ENCODE measurements at places on chromosomes 16 and 17. TPM values are rescaled to one million over a fixed set of nuclear protein-coding genes. Genes with fewer than 3 reads are reported as not detected.

KRT33A gene
- not detected for total RNA-seq

OR4D1 gene
- total RNA-seq, result not detected

SMYD4 gene
- 21.0 TPM for total RNA-seq

CD300E gene
- total RNA-seq, result 0.29 TPM

BAIAP2 gene
- total RNA-seq, result 26.8 TPM

MYO19 gene
- 183 TPM for total RNA-seq

SHISA9 gene
- total RNA-seq, result not detected

SLC12A3 gene
- total RNA-seq, result not detected

SLC13A2 gene
- total RNA-seq, result 3.2 TPM

TPSD1 gene
- total RNA-seq, result not detected

NPIPA2 gene
- not detected for total RNA-seq

FCSK gene
- total RNA-seq, result 43.3 TPM

DLX3 gene
- total RNA-seq, result not detected

BAHCC1 gene
- total RNA-seq, result 42.2 TPM

GRCh38 chr17:44113868-44114840 is 9.3 kb downstream of the HDAC5 start:
- no peaks in the 10 kb centered on the region for H3K27me3 ChIP-seq
- peak overlapping the region; percentile 93 for H3K27ac ChIP-seq
- peaks cover 36% of the 10 kb centered on the region for H3K36me3 ChIP-seq
- peaks cover 47% of the 10 kb centered on the region for H3K4me1 ChIP-seq

GRCh38 chr17:45320931-45321461 is 4.2 kb upstream of the MAP3K14 start:
- peak overlapping the region; percentile 53 for H3K27ac ChIP-seq
- H3K27me3 ChIP-seq, result no peaks in the 10 kb centered on the region
- H3K4me1 ChIP-seq, result peaks cover 32% of the 10 kb centered on the region
- H3K4me3 ChIP-seq, result no peak overlapping the region
- H3K36me3 ChIP-seq, result no peaks in the 10 kb centered on the region
- DNase-seq, result no peak

GRCh38 chr17:42249681-42250446 is 26.3 kb downstream of the STAT5B start:
- H3K36me3 ChIP-seq, result no peaks in the 10 kb centered on the region
- H3K27me3 ChIP-seq, result no peaks in the 10 kb centered on the region
- DNase-seq, result no peak
- H3K27ac ChIP-seq, result no peak overlapping the region

DNA sequence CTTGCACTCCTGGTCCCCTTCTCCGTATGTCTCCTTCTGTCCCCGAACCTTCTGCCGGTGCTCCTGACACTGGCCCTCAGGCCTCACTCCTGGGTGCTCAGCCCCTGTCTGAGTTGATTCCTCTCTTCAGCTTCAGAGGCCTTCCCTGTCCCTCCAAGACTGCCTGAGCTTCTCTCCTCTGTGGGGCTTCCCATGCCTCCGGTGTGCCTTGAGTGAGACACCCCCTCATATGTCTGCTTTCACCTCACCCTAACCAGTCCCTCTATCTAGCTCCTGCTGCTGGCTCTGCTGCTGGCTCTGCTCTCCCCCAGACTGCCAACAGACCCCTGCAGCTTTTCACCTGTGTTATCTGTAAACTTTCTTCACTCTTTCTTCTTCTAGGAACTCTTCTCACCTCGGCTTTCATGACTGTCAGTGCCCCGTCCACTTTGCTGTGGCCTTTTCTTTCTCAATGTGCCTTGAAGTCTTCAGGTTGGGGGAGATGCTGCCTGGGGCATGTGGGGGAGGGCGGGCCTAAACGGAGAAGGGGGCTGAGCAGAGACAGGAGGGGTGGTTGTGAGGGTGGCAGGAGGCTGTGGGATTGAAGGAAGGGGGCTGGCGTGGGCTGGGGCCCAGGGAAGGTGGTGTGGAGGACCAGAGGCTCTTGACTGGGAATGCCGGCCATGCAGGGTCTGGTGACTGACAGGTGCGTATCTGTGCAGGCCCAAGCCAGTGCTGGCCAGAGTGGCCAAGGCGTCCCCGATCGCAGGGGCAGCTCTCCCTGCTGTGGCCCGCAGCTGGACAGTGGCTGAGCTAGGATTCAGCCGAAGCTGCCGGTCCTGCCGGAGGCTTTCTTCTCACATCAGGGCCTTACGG is 81.3 kb downstream of the METRNL start:
- no peaks in the 10 kb centered on the region for H3K4me1 ChIP-seq
- H3K27ac ChIP-seq, result no peak overlapping the region
- DNase-seq, result no peak
- no peaks in the 10 kb centered on the region for H3K27me3 ChIP-seq
- no peak overlapping the region for H3K4me3 ChIP-seq
- H3K36me3 ChIP-seq, result no peaks in the 10 kb centered on the region

DNA sequence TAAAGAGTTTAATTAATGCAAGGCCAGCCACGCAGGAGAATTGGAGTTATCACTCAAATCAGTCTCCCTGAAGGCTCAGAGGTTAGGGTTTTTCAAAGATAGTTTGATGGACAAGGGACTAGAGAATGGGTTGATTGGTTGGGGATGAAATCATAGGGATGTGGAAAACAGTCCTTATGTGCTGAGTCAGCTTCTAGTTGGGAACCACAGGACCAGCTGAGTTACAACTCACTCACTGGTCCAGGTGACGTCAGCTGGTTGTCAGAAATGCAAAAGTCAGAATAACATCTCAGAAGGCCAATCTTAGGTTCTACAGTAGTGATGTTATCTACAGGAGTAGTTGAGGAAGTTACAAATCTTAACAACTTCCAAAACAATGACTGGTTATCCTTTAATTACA is 47.6 kb downstream of the CPD start:
- H3K4me1 ChIP-seq, result peaks cover 14% of the 10 kb centered on the region
- no peak overlapping the region for H3K4me3 ChIP-seq
- DNase-seq, result no peak
- no peaks in the 10 kb centered on the region for H3K27me3 ChIP-seq
- peaks cover 9% of the 10 kb centered on the region for H3K36me3 ChIP-seq
- no peak overlapping the region for H3K27ac ChIP-seq

DNA sequence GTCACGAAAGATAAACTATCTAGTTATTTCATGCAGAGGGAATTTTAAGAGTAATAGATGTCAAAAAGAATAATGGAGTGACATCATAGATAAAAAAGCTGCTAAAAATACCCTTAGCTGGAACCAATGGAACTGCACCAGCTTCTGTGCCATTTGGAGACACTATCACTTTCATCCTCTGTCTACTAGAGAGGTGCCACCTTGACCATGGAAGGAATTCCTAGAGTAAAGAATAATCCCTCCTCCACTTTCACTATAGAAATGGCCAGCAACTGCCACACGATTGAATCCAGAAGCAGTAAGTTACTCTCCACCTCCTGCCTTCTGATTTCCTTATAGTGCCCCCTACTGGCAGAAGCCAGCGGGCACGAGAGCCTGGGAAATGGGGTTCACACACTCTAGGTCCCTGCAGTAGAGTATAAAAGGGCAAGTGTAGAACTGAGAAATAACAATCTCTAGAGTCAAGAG is 2.8 kb upstream of the ALDH3A2 start:
- peak; percentile 50 for DNase-seq
- H3K36me3 ChIP-seq, result no peaks in the 10 kb centered on the region
- no peak overlapping the region for H3K4me3 ChIP-seq
- no peak overlapping the region for H3K27ac ChIP-seq
- peaks cover 54% of the 10 kb centered on the region for H3K4me1 ChIP-seq

DNA sequence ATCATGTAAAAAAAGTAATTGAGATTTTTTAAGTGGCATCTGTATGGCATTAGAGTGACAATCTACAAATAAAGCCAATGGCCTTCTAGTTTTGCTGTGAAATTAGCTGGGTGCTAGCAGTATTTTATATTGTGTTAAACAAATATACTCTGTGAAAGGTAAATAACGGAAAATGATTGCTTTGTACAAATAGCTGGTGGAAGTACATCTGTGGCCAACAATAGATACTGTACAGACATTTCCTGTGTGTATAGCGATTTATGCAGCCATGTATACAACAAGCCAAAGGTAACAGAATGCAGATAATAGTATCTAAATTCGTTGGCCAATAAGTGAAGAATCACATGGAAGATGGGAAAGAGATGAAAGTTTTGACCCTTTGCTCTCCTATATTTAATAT is 26.6 kb downstream of the IQCK start:
- peak overlapping the region; percentile 29 for H3K27ac ChIP-seq
- no peaks in the 10 kb centered on the region for H3K36me3 ChIP-seq
- H3K4me1 ChIP-seq, result peaks cover 11% of the 10 kb centered on the region
- no peak overlapping the region for H3K4me3 ChIP-seq
- no peaks in the 10 kb centered on the region for H3K27me3 ChIP-seq

DNA sequence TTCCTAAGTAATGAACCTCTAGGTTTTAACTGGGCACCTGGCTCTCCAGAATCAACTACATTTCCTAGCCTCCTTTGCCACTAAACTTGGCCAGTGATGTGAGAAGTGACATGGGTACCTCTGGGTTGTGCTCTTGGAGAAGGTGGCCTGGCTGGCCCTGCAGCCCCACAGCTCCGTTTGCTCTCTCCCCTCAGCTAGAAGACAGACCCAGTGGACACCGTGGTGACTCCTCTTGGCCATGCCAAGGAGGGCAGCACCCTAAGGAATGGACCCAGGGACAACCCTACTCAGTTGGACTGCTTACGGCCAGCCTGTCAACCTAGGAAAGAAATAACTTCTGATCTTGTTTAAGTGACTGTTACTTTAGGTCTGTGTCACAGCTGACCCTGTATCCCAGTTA is 151.4 kb downstream of the TMEM132E start:
- H3K27ac ChIP-seq, result no peak overlapping the region
- no peaks in the 10 kb centered on the region for H3K4me1 ChIP-seq
- H3K36me3 ChIP-seq, result no peaks in the 10 kb centered on the region
- no peak for DNase-seq
- H3K4me3 ChIP-seq, result no peak overlapping the region

DNA sequence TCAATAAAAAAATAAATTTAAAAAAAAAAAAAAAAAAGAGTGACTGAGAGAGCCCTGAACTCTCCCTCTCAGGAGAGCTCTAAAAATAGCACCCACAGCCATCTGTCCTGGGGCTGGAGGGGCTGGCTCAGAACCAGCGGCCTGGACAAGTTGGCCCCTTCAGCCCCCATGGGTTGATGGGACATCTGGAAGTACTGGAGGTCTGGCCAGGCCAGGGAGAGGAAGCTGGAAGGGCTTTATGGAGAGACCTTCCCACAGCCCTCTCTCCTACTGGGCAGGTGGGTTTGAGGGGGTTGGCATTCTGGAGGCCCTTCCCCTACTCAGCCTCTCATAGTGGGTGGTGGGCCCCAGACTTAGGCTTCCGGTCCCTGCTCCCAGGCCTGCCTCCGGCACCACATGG is 93.7 kb upstream of the TMEM97 start:
- no peak overlapping the region for H3K4me3 ChIP-seq
- H3K36me3 ChIP-seq, result no peaks in the 10 kb centered on the region
- no peak overlapping the region for H3K27ac ChIP-seq
- DNase-seq, result no peak
- H3K27me3 ChIP-seq, result peaks cover 25% of the 10 kb centered on the region

GRCh38 chr17:36689089-36689667 is 87.8 kb downstream of the MRM1 start:
- H3K4me3 ChIP-seq, result no peak overlapping the region
- H3K27ac ChIP-seq, result no peak overlapping the region
- no peaks in the 10 kb centered on the region for H3K36me3 ChIP-seq
- no peaks in the 10 kb centered on the region for H3K4me1 ChIP-seq
- peak; percentile 17 for DNase-seq
- H3K27me3 ChIP-seq, result peaks cover 10% of the 10 kb centered on the region

GRCh38 chr17:55327225-55328088 is 62.7 kb downstream of the HLF start:
- no peaks in the 10 kb centered on the region for H3K36me3 ChIP-seq
- no peaks in the 10 kb centered on the region for H3K27me3 ChIP-seq
- no peak for DNase-seq

- H3K27me3 ChIP-seq, result no peaks in the 10 kb centered on the region
- no peak overlapping the region for H3K27ac ChIP-seq
- H3K4me1 ChIP-seq, result peaks cover 11% of the 10 kb centered on the region
- no peak overlapping the region for H3K4me3 ChIP-seq
- DNase-seq, result no peak
- no peaks in the 10 kb centered on the region for H3K36me3 ChIP-seq
These were observed 43.5 kb downstream of the SMPD3 start for GRCh38 chr16:68404736-68405345.

- no peak overlapping the region for H3K4me3 ChIP-seq
- H3K27me3 ChIP-seq, result no peaks in the 10 kb centered on the region
These were observed 16.8 kb upstream of the ASGR2 start for GRCh38 chr17:7131423-7131791.

GRCh38 chr17:81910840-81911276 is 341 bp downstream of the PCYT2 start:
- H3K4me3 ChIP-seq, result peak overlapping the region; percentile 67
- H3K36me3 ChIP-seq, result peaks cover 72% of the 10 kb centered on the region
- peak; percentile 57 for DNase-seq
- H3K27ac ChIP-seq, result peak overlapping the region; percentile 85
- no peaks in the 10 kb centered on the region for H3K27me3 ChIP-seq
- peaks cover 52% of the 10 kb centered on the region for H3K4me1 ChIP-seq

DNA sequence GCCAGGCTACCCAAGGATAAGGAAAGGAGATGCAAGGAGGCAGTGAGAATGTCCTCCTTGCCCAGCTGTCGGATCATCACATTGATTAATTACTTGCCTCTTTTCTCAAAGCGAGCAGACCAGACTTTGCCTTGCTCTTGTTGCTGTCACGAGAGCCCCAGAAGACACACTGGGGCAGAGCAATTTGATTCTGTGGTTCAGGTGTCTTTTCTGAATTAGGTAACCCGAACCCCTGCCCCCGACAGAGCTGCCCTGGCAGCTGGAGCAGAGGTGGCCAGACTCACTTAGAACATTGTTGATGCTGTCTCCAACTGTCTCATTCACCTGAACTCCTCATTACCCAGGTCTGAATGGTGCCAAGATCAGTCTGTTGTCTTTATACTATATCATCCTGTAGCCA is 34.3 kb downstream of the VAT1L start:
- H3K4me3 ChIP-seq, result no peak overlapping the region
- DNase-seq, result no peak
- H3K27ac ChIP-seq, result no peak overlapping the region
- no peaks in the 10 kb centered on the region for H3K36me3 ChIP-seq
- H3K4me1 ChIP-seq, result no peaks in the 10 kb centered on the region
- peaks cover 13% of the 10 kb centered on the region for H3K27me3 ChIP-seq

- no peak for DNase-seq
- H3K4me3 ChIP-seq, result no peak overlapping the region
- H3K27me3 ChIP-seq, result no peaks in the 10 kb centered on the region
These were observed 49.0 kb upstream of the ENPP7 start for GRCh38 chr17:79681628-79682261.

DNA sequence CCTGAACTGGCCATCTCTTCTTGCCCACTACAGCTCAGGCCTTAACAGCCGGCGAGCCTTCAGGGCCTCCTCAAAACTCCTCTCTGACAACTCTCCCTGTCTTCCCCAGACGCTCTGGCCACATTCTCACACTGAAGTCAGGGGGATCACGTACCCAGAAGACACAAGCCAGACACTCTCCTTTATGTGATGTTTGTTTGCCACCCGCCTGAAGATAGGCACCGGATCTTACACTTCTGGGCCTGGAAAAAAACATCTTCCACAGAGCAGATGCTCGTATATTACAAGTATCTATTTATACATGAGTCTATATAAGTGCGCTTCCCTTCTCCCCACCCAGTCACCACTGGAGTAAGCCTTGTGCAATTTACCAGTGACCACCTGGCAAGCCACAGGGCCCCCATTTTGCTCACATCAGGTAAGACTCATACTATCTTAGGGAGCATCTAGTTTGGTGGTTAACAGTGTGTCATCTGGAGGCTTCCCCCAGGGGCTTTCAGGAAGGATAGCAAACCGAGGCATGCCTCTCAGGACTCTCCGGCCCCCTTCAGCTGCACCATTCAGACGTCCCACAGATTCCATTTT is 349.4 kb downstream of the SOX9 start:
- H3K4me3 ChIP-seq, result no peak overlapping the region
- peak overlapping the region; percentile 2 for H3K27ac ChIP-seq

- no peak overlapping the region for H3K4me3 ChIP-seq
- H3K27ac ChIP-seq, result peak overlapping the region; percentile 83
- H3K27me3 ChIP-seq, result no peaks in the 10 kb centered on the region
- no peaks in the 10 kb centered on the region for H3K36me3 ChIP-seq
- peak; percentile 71 for DNase-seq
These were observed 10.6 kb upstream of the TMIGD1 start for GRCh38 chr17:30344283-30345088.
